ENCODE measurements at places on chromosomes 12 and 14.

GRCh38 chr12:2111826-2112225 is 59.0 kb downstream of the CACNA1C start:
- no peak for DNase-seq

GRCh38 chr12:68746572-68747180 is 700 bp downstream of the SLC35E3 start:
- peak; percentile 72 for DNase-seq

GRCh38 chr14:37172024-37172869 is at the start of gene SLC25A21:
SLC25A21 (minus strand) TSS chr14:37172606.
- DNase-seq, result peak; percentile 89

DNA sequence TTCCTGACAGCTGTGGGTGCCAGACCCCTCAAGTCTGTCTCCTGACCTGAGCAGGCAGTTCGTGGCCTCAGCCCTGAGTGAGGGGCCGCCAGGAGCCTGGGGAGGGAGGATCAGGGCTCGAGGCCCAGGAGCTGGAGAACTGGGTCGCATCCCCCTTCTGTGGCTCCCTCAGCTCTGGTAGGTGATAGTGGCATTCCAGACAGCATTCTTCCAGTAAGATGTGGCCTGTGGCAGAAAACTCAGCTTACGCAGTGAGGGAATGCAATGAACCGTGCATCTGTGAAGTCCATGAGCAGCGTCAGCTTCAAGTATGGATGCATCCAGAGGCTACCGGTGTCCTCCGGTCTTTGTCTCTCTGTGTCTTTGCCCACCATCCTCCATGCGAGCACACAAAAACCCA is 28.4 kb upstream of the FBRSL1 start:
- no peak for DNase-seq

DNA sequence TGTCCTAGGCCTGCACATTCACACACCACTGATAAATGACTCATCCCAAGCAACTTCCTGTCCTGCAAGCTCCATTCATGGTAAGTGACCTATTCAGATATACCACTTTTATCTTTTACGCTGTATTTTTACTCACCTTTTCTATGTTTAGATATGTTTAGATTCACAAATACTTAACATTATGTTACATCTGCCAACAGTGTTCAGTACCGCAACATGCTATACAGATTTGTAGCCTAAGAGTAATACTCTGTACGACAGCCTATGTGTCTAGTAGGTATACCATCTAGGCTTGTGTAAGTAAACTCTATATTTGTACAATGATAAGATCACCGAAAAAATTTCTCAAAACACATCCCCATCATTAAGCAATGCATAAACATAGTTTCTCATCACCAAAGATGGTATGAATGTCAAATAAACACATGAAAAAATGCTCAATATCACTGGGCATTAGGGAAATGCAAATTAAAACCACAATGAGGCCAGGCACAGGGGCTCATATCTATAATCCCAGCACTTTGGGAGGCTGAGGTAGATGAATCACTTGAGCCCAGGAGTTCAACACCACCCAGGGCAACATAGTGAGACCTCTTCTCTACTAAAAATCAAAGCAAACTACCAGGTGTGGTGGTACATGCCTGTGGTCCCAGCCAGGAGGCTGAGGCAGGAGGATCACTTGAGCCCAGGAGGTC is 20.7 kb downstream of the ATXN2 start:
- peak; percentile 76 for DNase-seq

- DNase-seq, result no peak
These were observed 167.9 kb upstream of the NTF3 start for GRCh38 chr12:5264006-5264405.

DNA sequence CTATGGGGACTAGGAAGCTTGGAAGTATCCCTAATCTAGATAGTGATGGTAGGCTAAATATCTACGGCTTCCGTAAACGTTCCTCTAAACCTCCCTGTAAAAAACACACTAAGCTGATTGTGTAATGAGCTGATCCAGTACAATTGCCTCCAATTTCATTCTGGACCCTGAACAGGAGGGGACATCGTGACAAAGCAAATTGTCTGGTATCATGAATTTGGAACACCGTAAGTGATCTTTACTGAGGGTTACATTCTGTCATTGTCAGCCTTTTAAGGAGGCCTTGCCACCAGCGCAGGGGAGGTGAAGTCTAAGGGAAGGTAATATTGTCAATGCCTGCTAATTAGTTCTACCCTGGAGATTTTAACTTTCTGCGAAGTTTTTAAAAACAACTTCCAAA is 487 bp upstream of the MGST1 start:
- no peak for DNase-seq

GRCh38 chr12:47786662-47787280 is 13.7 kb downstream of the SLC48A1 start:
- DNase-seq, result no peak

GRCh38 chr12:113506867-113507266 is 35.2 kb upstream of the LHX5 start:
- no peak for DNase-seq

GRCh38 chr12:121223292-121224285 is 13.7 kb downstream of the P2RX4 start:
- DNase-seq, result no peak

GRCh38 chr12:62332598-62332997 is 72.4 kb downstream of the USP15 start:
- peak; percentile 69 for DNase-seq

- no peak for DNase-seq
These were observed 158.0 kb downstream of the TTC6 start for GRCh38 chr14:37753459-37753858.

DNA sequence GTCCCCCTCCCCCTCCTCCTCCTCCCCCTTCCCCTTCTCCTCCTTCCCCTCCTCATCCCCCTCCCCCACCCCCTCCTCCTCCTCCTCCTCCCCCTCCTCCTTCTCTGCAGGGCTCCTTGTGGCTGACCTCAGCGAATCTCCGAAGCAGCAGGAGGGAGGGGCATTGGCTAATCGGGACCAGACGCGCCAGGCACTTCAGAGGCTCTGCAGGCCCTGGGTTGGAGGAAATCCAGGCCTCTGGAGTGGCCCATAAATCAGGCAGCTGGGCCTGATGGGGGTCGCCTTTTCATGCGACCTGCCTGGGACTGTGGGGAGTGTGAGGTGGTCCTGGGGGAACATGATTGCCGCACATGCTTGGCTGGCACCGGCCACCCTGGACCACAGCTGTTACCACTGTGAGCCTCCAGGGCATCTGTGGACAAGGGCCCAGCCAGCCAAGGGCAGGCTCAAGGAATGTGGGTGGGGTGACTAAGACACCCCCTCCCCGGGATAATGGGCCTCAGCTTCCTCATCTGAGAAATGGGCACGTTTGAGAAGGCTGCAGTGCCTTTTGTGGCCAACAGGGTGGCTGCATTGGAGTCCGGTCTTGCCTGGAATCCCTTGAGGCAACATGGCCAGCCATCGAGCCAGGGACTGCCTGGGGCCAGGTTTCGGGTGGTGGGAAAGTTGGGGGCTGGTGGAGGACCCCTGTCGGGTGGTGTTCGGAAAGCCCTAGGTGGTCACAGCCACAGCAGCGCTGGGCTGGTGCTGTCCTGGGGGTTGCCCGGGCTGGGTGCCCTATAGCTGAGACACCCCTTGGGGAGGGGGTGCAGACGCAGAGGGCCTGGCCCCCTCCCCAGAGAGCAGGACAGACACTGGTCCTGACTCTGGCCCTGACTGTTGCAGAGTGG is 12.0 kb downstream of the KIF26A start:
- peak; percentile 67 for DNase-seq

DNA sequence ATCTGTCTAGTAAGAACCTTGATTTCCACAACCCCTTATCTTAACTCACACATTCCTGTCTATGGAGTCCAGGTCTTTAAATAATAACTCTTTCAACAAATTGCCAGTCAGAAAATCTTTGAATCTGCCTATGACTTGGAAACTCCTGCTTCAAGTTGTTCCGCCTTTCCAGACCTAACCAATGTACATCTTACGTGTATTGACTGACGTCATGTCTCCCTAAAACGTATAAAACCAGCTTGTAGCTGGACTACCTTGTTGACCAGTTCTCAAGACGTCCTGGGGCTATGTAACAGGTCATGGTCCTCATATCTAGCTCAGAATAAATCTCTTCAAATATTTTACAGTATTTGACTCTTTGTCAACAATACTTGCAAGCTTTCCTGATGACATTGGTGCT is 337.0 kb downstream of the TMEM132D start:
- DNase-seq, result no peak
